Posterior vena cava (tissue), 2 donors: ENCODE measurements at places on chromosomes 16 and 17. TPM values are rescaled to one million over a fixed set of nuclear protein-coding genes. Genes with fewer than 3 reads are reported as not detected.

DNA sequence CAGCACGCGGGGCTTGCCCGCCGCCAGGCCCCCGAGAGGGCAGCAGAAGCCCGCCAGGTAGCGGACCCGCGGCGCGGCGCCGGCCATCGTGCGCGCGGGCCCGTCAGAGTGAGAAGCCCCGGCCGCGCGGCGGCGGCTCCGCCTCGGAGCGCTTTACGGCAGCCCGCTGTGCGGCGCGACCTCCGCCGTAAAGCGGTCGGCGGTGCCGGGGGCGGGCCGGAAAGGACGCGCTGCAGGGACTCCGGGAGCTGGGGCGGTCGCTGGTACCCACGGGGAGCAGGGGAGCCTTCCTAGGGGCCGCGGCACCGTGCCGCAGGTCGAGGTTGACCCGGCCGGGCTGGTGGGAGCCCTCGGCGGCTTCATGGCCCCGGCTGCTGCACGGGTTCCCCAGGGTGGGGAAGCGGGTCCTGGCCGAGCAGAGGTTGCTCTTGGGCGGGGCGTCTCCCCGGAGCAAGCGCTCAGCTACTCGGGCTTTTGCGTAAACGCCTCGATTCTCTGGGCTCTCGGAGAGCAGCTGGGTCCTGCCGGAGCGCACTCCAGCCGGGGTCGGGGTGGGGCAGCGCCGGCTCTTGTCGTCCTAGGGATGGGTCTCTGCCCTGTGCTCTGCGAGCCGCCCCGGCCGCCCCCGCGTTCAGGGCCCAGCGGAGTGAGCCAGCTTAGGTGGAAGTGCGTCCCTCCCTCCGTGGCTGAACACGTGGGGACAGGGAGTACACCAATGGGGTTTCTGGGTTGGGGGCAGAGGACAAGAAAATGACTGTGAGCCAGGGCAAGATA, at the start of gene FAAP100:
TSS of gene FAAP100 (minus strand) at position 110 of the 774 bp plus-strand sequence. CDS start at position 87, 23 bp downstream.
- DNase-seq: peak; percentile 95

DNA sequence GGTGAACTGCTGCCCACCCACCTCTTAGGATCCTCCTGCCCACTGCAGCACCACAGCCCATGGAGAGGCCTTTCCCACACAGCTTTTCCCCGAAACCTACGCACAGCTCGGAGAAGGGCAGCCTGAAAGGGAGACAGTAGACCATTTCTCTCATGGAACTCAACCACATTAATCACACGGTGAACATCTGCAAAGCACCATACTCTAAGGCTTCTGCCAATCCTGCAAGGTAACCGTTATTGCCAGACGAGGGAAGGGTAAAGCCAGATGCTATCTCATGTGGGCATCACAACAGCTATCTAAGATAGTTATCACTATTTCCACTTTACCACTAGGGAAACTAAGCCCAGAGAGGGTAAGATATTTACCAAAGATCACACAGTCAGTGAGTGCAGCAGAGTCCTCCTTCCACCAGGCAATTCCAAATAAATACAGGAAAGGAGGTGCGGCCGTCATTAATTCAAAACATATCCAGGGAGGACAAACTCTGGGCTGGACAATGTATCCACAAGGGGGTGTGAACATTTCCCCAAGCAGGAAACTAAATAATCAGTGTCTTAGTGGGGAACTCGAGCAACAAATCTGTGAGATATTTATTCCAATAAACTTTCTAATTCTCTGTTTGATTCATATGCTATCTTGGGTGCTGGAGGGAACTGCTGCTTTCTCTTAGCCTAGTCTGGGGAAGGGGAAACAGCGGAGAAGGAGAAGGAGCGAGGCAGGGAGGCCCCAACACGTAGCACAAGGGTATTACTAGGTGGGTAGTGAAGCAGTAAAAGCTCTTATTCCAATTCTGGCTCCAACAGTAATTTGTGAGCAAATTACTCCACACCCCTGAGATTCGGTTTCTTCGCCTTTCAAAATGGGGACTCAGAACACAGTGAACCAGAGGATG, 723 bp downstream of the TMEM186 start:
- DNase-seq: no peak

DNA sequence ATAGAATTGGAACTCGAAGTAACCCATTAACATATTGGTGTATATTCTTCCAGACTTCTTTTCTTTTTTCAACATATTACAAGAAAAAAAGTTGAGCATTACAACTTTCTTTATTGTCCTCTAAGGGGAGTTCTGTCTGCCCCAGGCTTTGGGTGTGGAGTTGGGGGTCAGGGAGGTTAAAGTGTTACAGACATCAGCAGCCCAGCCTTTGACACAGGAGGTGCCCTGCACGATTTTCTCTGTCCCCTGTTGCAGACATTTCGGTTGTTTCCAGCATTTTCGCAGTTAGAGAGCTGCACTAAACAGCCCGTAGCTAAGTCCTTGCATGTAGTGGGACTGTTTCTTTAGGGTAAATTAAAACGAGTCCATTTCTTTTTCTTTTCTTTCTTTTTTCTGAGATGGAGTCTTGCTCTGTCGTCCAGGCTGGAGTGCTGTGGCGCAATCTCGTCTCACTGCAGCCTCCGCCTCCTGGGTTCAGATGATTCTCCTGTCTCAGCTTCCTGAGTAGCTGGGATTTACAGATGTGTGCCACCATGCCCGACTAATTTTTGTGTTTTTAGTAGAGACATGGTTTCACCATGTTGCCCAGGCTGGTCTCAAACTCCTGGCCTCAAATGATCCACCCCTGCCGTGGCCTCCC, 13.4 kb upstream of the ADCY7 start:
- no peak for DNase-seq

GRCh38 chr16:85917012-85917411, 18.1 kb downstream of the IRF8 start:
- no peak for DNase-seq

DNA sequence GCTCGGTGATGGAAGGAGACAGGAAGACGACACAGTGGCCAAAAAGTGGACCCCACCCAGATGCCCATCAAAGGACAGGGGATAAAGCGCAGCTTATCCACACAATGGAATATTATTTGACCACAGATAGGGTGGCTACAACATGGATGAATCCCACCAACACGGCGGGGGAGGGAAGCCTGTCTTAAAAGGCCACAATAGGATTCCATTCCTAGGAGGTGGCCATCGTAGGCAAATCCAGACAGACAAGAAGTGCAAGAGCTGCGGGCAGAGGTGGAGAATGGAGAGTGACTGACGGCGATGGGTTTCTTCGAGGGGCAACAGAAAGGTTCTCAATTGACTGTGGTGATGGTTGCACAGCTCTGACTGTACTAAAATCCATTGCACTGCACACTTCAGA, 16.0 kb downstream of the SLC38A8 start:
- no peak for DNase-seq

DNA sequence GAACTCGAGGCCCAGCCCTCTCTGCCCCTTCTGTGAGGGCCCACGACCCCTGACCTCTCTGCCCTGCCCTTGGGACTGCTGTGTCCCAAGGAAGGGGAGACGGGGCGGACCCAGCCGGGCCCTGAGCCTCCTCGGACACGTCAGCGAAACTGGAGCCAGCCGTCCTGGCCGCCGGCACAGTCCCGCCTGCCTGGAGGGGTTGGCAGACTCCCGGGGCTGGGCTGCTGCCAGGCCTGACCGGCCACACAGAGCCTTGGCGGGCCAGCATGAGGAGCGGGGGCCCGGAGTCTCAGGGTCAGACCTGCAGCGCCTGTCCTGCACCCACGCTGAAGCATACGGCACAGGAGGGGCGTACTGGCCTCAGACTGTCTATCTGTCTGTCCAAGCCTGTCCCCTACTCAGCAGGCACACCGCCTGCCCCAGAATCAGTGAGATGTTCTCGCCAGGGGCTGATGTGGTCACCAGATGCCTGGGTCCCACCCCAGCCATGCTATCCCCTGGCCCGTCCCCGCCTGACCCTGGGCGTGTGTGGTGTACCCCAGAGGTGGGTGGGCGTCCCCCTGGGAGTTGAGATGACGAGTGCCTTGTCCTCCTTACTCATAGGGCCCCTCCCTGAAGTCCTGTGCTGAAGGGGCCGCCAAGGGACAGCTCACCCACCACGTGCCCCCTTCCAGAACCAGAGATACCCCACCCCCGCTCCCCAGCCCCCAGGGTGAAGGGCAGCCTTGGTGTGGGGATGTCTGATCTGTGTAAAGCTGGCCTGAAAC, 4.7 kb downstream of the VASN start:
- DNase-seq: peak; percentile 97

GRCh38 chr17:1384905-1385435, 15.1 kb downstream of the YWHAE start:
- DNase-seq: no peak

DNA sequence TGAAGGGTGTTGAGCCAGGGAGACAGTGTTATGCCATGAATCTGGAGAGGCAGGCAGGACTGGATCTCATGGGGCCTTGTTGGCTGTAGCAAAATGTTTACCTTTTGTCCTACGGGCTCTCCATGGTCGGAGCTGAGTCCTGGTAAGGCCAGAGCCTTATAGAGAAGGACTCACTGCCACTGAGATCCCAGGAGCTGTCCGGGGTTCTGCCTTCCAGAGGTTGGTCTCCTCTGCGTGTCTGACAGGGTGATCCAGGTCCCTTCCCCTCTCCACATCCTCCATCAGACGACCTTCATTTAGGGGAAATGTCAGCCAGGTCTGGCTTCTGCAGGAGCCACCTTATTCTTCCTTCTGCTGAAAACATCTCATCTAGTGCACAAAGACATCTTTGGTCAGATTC, 285.2 kb upstream of the N4BP1 start:
- DNase-seq: no peak

GRCh38 chr17:8162233-8162996, at the start of gene VAMP2:
TSS of gene VAMP2 (minus strand) at chr17:8162948. CDS start at chr17:8162879, 69 bp downstream.
- DNase-seq: peak; percentile 96

DNA sequence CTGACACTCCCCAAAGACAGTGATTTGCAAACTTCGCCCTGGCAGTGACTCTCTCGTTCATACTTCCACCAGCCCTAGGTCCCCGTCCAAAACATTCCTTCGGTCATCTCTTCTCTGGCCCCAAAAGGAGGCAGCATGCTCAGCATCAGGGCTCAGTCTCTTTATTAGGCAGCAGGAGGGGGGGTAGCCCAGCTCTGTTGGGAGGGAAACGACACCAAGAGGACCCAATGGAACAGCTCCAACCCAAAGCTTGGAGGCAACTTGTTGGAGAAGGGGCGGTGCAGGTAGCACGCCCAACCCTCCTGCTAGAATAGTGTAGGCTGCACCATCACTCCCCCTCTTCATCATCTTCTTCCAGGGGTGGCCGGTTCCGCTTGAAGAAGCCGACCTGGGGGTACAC, 8.4 kb upstream of the FAM171A2 start:
- DNase-seq: no peak

- peak; percentile 94 for DNase-seq
Observed at GRCh38 chr17:19346351-19347255, 15.9 kb downstream of the B9D1 start.

DNA sequence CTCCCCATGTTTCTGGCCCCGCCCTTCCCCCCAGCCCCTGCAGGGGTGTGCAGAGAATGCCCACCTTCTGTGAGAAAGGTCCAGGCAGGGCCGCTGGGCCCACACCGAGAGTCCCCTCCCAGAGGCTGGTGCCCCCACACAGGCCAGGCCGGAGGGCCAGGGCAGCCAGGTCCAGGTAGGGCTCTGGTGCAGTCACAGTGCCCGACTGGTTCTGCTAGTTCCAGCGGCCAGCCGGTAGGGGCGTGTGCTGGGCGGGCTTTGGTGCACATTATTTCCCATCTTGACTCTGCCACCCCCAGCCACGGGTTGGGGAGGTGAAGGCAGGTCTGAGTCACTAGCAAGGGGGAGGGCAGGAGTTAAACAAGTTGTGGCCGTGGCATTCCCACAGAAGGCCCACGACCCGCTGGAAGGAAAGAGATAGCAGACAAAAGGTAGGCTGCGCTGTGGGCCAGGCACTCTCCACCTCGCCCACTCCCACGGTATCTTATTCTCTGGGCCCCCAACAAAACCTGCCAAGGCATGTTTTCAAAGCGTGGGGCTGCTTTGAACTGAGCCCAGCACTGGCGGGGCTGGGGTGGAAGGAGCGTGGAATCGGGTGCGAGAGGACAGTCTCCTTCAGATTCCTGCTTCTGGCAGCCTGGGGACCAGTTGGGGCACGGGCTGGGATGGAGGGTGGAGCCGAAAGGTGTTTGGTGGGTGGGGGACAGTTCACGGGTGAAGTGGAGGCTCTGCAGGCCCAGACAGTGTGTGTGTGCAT, 1.9 kb downstream of the EPN3 start:
- DNase-seq: no peak

- peak; percentile 46 for DNase-seq
Observed at GRCh38 chr17:50956750-50957523, 90.8 kb upstream of the TOB1 start.

DNA sequence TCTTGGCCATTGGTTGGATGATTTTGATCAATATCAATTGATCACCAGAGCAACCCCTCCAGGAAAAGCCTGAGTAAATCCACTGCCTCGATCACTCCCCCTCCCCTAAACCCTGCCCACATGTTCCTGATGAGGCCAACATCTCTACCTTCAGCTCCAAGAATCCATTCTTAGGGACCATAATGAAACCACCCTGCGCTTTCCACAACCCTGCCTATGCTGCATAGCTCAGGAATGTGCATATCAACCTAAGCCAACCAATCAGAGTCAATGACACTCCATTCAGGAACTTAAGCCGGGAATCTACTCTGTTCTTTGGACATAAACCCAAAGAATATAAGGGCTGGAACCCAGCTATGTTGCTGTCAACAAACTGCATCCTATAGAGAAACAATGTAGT, 86.3 kb downstream of the MYH11 start:
- no peak for DNase-seq

DNA sequence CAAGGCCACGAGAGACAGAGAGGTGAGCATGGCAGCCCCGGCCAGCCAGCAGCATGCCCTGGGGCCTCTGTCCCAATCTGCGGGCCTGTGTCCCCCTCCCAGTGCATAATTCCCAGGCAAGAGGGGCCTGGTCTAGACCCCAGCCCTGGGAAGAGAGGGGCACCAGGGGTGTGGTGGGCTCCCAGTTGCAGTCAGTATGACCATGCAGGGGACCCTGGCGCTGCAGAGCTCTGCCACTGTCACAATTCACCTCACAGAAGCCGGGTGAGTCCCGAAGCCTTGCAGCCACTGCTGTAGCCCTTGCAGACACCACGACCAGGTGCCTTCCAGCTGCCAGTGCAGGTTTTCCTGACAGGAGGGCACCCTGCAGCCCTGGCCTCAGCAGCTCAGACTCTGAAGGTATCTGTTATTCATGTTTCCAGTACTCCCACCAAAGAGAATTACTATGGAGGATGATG, 25.8 kb upstream of the KSR1 start:
- peak; percentile 68 for DNase-seq

DNA sequence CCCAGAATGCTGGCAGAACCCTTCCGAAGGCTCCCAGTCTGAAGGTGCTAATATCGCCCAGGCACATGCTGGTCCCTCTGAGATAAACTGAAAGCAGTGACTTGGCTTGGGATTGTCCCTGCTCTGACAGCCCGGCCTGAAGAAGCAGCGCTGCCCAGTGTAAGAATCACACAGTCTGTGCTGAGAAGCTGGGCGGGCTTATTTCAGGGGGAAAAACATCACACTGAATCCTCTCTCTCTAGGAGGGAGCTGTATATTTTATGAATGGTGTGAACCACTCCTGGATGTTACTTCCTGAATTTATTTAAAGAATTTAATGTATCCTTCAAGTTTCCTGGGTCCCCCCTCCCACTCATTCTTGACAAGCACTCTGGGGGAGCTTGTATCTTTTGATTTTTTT, 36.3 kb downstream of the GAS7 start:
- no peak for DNase-seq

Gene HS3ST3A1
- total RNA-seq: 0.28 TPM

Gene MARVELD3
- total RNA-seq: not detected

Gene KCNH4
- 0.33 TPM for total RNA-seq

Gene SLC52A1
- total RNA-seq: not detected
